T-cell (primary cell): ENCODE measurements at places on chromosomes 13 and 19. TPM values are rescaled to one million over a fixed set of nuclear protein-coding genes. Genes with fewer than 3 reads are reported as not detected.

DNA sequence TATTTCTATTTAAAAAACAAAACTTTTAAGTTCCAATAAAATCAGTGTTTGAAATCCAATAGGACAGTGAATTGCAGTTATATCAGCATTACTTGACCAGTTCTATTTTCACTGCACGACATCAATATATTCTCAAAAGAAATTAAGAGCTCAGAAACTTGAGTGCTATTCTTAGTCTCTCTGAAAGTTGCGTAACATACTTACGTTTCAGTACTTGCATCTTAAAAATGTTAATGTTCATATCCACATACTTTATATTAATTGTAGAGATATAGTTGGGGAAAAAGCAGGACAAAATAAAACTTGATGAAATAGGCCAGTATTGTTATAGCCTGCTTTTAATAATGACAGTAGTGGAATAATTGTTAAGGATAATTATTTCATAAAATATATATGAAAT lies 720.5 kb upstream of the PCDH9 start:
- no peak for DNase-seq

GRCh38 chr13:99796175-99796819 lies 175.3 kb downstream of the ZIC5 start:
- DNase-seq, result no peak

GRCh38 chr19:45177817-45178261 lies at the start of gene TRAPPC6A:
Gene TRAPPC6A (minus strand): TSS chr19:45178237. CDS start chr19:45178218, 19 bp downstream.
- no peak for DNase-seq

DNA sequence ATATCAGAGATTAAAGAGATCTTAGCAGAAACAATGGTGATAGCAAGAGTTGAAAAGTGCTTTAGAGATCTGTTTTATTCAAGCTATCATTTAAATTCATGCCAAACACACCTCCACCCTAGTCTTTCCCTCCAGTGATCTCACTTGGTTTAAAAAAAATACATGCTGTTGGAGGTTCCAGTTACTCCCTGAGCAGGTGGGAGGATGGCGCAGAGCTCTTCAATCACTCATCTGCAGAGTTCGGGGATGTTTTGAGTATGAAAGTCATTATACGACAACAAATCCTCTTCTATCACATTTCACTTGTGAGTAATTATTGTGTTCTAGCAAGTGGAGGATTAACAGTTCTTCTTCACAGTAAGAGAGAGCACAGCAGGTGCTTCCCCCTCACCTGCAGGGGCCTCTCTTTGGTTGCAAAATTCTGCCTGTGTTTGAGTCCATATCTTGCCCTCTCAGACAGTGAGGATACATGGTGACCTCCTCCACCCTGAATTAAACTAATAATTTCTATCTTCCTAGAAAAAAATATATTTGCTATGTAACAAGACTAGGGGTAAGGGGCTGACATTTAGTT lies 376.7 kb downstream of the LIG4 start:
- no peak for DNase-seq

DNA sequence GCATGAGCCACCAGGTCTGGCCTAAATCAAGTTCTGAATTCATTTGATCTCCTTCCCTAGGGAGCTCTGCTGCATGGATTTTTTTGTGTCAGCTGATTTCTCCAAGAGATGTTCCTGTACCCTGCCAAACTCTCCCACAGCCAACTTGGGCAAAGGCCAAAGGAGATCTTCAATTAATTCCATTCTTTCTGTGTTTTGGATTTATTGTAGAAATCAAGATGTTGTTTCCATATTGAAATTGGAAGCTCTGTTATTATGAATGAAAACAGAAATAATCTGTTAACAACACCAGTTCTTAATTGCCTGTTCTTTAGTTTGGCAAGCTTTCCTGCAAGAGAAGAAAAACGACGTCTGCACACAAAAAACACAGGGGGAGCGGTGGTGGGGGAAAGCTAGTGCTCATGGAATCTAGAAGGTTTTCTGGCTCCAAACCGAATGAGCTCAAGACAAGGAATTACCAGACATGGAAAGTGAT lies 86.5 kb upstream of the ABCC4 start:
- DNase-seq, result no peak

The ACP4 gene
- total RNA-seq, result not detected
